ENCODE measurements at places on chromosomes 1 and 21.

DNA sequence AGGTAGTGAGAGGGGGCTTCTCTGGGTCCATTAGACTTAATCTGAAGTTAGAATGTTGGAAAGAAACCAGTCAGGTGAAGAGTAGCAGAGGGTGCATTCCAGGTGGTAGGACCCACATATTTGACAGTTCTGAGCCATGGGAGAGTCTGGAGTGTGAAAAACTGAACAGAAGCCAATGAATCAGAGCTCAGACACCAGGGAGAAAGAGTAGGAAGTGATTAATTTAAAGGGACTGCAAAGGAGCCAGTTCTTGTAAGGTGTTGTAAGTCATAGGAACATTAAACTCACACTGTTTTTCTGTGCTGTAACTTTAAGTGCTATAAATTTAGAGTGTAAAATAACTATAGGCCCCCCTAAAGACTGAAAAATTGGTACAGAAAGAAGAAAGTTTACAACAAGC is 5.9 kb upstream of the DHX9 start:
- DNase-seq: peak; percentile 51

DNA sequence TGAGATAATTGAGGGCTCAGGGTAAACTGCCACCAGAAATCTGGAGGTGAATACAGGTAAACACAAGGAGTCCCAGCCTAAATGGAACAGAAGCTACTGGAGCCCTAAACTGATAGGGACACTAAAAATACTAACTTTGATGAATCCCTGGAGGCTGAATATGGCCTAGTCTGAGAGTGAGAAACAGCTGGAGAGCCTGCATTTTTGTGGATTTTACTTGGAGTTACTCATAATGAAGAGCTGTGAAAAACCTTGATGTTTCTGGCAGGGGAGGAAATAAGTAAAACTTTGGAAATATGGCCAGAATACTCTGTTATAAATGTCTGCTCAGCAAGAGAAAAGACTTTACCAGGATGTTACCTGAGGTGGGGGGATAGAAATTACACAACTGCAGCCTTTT is 164.4 kb downstream of the LIPI start:
- no peak for DNase-seq

- peak; percentile 70 for DNase-seq
These were observed 29.4 kb upstream of the CSF1 start for GRCh38 chr1:109880971-109881894.

DNA sequence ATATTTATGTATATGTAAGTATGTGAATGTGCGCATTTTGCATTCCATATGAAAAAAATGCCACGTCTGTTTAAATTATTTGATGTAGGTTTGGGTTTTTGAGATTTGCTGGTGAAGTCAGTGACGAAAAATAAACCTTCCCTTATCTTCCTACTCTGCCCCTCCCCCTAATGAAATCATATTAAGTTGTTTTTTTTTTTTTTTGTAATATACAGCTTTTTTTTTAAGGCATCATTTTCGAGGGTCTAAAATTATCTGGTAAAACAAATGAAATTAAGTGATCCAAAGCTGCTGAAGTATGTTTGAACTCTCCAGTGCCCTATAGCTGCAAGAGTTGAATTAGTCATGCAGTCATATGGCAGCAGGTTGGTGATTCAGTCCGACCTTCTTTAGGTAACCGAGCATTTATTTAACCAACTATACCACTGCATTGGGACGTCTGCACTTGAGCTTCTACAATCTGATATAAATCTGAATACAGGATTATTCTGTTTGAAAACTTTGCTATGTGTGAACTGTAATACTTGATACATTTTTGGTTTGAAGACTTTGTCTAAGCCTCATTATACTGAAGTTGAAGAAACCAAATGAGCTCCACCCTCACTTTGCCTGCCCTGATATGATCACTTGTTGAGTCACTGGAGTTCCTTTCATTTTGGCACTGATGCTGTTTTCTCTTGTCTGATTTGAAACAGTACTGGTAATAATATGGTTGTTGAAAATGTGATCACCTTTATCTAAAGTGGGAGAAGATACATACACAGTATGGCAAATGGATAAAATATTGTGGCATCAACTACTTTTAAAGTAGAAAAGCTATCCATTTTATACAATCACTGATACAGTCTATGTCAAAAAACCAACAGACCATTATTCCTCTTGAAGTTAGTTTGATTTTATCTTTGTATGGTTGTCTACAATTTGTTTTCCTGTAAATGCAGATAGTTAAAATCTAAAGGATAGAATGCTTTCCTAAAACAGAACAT is 11.7 kb downstream of the PDIK1L start:
- DNase-seq: peak; percentile 78

- no peak for DNase-seq
These were observed 48.5 kb downstream of the UBE2U start for GRCh38 chr1:64251971-64252370.

DNA sequence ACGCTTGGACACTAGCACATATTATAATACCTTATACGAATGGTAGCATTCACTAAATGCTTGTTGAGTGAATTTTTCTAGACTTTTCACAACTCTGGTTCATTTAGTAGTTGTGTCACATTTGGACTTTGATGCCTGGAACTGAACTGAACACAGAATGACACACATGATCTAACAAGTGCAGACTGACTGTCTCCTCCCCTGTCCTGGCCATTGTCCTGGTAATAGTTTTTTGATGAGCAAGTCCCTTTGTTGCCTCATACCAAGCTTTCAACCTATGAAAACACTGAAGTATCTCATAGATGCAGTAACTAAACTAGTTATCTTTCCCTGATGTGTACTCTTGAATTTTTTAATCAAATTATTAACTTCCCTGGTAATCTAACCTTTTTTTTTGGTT is 66.4 kb downstream of the LRRC8D start:
- peak; percentile 15 for DNase-seq

- peak; percentile 57 for DNase-seq
These were observed 1573.5 kb downstream of the BRINP3 start for GRCh38 chr1:188904201-188904600.

GRCh38 chr1:239879321-239880170 is 212.1 kb upstream of the FMN2 start:
- DNase-seq: no peak

DNA sequence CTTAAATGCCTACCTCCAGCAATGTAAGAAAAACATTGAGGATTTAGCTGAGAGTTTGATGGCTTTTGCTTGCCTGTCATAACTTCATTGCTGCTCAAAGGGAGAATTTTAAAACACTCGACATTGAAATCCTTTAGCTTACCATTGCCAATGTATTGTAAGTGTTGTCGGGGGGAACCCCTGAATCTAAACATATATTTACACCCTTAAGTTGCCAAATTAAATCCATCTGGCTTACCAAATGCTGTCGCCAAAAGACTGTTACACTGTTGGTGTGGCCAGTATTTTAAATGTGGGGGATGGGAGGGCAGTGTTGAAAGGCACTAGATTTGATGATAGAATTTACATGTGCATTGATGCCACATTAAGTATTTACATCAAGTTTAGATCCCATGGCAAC is 24.9 kb upstream of the C1orf105 start:
- no peak for DNase-seq

DNA sequence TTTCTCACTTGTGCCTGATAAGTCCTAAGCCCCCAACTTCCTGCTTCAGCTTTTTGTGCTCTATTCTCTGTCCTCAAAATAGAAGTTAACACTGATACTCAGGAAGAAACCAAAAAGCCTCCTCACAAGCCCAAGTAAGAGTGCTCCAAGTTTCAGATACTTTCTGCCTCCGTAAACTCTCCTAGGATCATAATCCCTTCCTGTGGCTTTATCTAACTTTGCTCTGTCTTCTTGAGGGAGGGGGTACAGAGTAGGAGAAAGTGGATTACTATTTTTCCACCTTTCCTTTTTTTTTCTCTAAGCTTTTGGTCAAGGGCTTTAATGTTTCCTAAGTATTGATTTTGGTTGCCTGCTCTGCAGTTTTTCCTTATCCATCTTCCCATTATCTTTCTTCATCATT is 54.6 kb downstream of the DPH5 start:
- DNase-seq: no peak

DNA sequence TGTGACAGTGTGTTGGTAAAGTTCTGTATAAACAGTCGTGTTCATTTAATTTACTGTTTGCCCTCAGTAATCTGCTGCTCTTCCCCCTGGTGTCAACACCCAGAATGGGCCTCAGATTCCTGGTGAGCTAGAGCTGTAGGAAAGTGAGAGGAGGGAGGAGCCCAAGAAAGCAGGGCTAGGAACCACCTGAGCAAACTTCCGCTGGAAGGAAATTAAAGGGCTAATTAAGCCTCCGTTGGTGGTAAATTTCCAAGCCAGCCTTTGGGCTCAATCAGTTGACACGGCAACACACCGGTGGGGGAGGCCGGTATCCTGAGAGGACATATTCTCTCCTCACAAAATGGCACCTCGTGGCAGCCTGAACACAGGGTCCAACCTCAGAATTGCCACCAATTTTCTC is 32.9 kb downstream of the RAB3B start:
- DNase-seq: no peak

GRCh38 chr1:21867451-21867996 is 55.5 kb downstream of the LDLRAD2 start:
- DNase-seq: no peak

- DNase-seq: no peak
These were observed 35.5 kb downstream of the ZBTB17 start for GRCh38 chr1:15940110-15941043.

- DNase-seq: no peak
These were observed 83.6 kb downstream of the ADARB1 start for GRCh38 chr21:45157932-45158331.

- no peak for DNase-seq
These were observed 130.7 kb downstream of the MACF1 start for GRCh38 chr1:39335216-39335615.

- DNase-seq: peak; percentile 3
These were observed 413.7 kb downstream of the PTPRU start for GRCh38 chr1:29650041-29650400.

DNA sequence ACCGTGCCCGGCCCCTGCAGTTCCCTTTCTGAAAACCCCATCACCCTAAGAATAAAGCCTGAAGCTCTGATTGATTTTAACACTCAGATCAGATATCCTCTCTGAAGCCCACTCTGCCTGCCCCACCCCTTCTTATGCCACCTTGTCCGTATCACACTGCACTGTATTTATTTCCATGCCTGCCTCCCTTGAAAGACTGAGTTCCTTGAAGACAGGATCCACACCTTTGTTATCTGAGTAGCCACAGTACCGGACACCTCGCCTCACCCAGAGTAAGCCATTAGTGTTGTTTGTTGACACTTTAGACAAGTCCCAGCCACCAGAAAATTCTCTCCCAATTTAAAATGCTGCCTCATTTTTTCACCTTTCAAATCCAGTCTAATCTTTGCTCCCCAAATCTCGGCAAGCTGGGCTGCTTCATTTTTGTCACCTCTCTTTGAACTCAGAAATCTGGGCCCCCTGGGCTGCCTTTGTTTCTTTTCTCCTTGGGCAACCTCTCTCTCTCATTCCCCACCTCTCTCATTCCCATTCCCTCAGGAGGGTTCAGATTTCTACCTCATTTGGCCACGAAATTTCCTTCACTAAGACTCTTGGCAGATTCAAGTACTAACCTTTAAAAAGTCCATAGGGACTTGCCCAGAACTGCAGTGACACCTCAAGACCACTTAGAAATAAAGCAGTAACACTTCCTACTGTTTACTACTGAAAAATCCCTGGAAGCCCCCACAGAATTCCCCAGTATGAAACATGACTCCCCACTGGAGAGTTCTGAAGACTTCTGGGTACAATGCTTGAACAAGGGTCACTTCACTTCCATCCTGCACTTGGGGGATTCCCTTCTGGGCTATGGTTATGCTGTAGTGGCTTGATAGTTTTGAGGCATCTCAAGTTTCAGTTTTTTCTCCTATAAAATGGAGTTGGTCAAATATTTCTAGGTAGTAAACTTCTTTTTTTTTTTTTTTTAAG is 8.7 kb upstream of the PPP1R15B start:
- DNase-seq: no peak

DNA sequence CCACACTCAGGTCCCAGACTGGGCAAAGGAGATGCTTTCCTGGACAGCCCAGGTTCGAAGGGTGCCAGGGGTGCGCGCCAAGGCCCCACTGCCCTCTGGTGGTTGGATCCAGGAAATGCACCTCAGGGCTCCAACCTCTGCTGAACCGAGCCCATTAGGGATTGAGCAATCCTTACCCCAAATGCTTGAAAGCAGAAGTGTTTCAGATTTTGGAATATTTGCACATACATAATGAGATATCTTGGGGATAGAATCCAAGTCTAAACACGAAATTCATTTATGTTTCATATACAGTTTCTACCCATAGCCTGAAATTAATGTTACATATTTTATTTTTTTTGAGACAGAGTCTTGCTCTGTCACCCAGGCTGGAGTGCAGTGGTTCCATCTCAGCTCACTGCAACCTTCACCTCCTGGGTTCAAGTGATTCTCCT is 57.4 kb downstream of the SLC9A1 start:
- DNase-seq: peak; percentile 57

- DNase-seq: no peak
These were observed 11.7 kb upstream of the CR1L start for GRCh38 chr1:207633226-207633625.

GRCh38 chr1:47964636-47965035 is 32.5 kb downstream of the TRABD2B start:
- no peak for DNase-seq

DNA sequence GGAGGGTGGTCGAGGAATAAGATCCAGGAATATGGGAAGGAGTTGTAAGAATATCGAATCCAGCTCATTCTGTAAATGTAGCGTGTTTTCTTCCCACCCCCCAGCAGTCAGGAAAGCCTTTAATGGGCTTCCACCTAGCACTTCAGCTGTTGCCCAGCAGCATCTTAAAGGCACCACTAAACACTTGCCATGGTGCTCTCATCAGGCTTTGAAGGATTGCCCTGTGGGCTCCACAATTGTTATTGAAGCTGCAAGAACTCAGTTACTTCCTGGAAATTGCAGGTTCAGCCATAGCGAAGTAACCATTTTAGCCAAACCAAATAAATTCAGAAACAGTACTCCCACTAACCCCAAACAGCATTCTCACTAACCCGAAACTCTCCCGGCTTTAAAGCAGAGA is 511.2 kb downstream of the PLPP3 start:
- no peak for DNase-seq

- no peak for DNase-seq
These were observed 52.3 kb upstream of the FAM89A start for GRCh38 chr1:231092380-231092779.

GRCh38 chr1:1862905-1863547 is 27.9 kb downstream of the GNB1 start:
- no peak for DNase-seq

GRCh38 chr1:198444792-198445191 is 95.7 kb downstream of the ATP6V1G3 start:
- DNase-seq: peak; percentile 70
